ENCODE measurements at places on chromosomes 1 and 21.

GRCh38 chr1:184838504-184838951 is 83.9 kb upstream of the EDEM3 start:
- DNase-seq, result peak; percentile 99

GRCh38 chr21:44658913-44659595 is 1.3 kb downstream of the KRTAP12-3 start:
- no peak for DNase-seq

- DNase-seq, result no peak
Observed at GRCh38 chr1:204408074-204408507, 3.5 kb downstream of the PPP1R15B start.

DNA sequence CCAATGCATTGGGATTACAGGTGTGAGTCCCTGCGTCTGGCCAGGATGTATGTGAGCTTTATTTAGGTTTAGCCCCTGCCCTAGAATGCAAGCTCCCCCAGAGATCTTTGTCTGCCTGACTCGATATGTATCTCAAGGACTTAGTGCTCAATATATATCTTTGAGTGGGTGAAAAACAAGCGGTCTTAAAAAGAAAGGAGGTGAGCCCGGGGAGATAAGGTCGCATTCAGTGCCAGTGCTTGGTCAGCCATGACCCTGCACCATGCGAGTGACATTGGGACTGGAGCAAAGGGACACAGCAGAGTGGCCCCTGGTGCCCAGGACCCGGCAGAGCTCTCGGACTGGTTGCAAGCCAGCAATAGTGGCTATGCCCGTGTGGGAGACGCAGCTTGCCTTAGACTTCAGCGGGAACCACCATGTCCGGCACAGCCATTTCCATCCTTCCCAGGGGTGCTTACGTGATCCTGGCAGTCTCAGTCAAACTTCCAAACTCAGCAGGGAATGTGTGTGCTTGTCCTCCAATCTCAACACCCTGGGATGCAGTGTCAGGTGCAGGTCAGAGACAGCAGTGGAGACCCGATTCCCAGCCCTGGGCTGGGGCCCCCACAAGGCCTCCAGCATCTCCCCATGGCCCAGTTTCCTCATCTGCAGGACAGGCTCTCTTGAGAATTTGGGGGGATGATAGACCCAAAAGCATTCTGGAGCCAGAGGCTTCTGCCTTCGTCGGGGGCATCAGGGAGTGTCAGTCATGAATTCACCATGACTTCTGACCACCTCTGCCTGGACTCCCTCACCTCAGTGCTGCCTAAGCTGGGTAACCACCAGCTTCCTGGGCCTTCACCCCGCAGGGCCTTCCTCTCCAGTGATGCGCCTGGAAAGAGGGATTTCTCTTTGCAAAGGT is 1.8 kb downstream of the MX2 start:
- no peak for DNase-seq

- DNase-seq, result no peak
Observed at GRCh38 chr1:52477876-52478275, 73.5 kb downstream of the PRPF38A start.

DNA sequence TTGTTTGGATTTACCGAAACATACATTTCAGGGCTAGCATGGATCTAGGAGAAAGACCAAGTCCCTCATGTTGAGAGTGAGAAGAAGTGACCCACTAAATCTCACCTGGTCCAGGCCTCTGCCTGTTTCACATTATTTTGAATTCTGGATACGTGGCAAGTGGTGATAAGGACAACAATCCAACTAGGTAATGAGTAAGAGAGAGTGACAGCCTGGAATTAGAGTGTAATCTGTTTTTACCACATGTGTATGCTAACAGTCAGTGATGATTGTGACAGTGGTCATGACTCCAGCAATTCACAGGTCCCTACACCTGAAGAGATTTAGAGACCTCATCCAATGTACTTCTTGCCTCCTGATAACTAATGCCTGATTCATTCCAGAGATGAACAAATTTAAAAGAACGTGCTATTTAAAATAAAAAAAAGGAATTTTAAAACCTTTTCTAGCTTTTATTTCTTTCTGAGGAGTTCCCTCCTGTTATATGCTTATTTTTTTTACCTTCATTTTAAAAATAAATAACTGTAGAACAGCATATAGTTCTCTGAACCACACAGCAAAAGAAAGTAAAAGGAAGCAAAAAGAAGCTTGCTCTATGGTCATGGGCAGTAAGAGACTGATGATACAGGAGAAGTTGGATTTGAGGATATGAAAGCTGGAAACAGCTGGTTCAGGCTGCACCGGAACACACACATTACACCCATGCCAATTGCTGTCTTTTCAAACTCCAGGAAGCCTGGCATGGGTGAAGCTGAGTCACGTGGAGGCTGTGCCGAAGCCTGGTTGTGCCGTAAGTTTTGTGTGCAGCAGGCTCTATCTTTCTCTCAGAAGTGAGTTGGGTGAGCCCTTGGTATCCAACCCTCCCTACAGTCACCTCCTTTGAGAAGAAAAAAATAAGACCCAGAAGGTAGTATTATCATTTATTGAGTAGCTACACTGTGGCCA is 14.7 kb downstream of the C1orf116 start:
- no peak for DNase-seq

DNA sequence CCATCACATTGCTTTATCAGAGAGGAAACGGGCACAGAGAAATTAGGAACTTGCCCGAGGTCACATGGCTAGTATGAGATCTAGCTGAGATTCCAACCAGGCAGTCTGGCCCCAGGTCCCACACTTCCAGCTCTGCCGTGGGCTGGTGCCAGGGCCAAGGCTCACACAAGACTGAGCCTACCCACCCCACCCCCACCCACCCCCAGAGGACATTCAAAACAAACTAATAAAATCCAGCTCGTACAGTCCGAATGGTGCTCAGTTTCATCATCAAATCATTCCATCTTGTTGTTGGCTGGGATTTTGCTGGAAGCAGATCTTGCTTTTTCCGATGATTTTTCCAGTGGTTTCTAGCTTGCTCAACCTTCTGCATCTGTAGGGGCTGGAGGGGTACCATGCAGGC is 27.9 kb downstream of the MATN1 start:
- peak; percentile 69 for DNase-seq

- DNase-seq, result peak; percentile 47
Observed at GRCh38 chr1:150186789-150187559, 37.3 kb downstream of the PLEKHO1 start.

GRCh38 chr21:25934771-25935224 is 200.0 kb downstream of the GABPA start:
- DNase-seq, result peak; percentile 94

GRCh38 chr1:43975249-43975961 is 645 bp downstream of the ATP6V0B start:
- DNase-seq, result no peak

DNA sequence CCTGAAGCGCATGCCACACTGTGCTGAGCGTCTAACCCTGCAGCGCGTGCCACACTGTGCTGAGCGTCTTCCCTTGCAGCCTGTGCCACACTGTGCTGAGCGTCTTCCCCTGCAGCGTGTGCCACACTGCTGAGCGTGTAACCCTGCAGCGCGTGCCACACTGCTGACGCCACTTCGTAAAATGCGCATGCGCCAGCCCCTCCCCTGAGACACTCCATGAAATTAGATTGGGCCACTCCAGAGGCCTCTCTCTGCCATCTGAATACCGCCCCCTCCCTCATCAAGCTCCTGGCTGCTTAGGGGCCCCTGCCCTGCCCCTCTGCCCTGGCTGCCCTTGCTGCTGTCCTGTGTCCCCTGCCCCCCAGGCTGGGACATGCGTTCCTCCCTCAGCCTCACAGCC is 84.8 kb downstream of the POFUT2 start:
- DNase-seq, result no peak
